ENCODE measurements at places on chromosomes 2 and 18.

DNA sequence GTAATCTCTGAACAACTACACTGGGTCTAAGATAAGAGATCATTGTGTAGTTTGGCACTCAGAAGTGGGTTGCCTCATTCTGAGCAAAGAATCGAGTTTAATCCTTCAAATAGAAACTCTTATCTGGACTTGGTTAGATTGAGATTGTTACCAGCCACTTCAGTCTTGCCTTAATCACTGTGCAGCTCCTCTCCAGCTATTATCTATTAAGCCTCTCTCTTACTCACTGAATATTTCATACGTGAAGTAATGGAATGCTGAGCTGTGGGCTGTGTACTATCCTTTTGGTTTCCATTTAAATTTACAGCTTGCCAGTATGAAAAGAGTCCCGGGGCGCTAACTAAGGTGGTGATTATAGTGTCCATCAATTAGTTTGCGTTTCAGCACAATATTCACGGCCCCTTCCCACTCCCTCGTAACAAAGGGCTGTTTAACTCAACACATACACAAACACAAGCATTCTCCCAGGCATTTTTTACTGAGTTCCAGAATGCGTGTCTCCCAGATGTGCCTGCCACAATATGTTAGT lies 65.7 kb upstream of the NCKAP5 start:
- DNase-seq, result no peak

DNA sequence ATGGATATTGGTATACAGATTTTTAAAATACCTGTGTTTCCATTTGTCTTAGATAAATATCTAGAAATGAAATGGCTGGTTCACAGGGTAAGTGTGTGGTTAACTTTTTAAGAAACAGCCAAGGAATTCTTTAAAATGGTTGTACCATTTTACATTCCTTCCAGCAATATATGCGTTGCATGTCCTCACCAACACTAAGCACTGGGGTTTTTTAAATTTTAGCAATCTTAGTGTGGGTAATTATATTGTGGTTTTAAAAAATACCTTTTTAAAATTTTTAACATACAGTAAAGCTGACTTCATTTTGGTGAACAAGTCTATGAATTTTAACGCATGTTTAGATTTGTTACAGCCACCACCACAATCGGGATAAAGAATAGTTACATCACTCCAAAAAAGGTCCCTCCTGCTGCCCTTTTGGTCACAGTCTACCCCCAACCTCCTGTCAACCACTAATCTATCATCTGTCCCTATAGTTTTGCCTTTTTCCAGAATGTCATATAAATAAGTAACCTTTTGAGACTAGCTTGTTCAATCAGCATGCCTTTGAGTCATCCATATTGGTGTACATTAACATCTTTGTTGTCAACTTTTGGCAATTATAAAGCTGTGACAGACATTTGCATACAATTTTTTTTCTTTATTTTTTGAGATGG lies 128.1 kb upstream of the MSTN start:
- no peak for DNase-seq

GRCh38 chr2:127528487-127528886 lies 2.2 kb upstream of the IWS1 start:
- DNase-seq, result no peak

DNA sequence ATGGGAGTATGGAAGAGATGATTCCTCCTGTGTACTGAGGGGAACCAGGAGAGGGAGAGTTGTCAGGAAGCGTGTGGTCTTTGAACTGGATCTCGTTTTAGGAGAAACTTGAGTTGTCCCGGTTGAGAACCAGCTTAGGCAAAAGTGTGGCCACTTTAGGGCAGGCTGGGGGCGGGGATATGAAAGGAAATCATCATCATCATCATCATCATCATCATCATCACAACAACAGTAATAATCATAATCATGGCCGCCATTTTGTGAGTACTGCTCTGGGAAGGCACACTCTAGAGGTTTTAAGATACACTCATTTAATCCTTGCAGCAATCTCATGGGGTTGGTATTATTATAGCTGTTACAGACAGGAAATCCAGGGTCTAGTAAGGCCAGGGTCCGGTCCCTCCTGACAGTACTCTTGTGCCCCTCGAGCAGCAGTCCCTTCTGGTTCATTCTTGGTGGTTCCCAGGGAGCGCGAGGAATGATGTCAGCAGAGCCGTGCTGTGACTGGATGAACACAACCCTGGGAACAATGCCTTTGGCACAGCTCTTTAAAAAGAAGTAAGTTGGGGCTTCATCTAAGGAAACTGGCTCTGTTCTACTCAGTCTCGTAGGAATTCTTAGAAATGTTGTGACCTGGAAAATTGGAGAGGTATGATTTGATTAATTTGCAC lies 33.8 kb downstream of the PARD3B start:
- DNase-seq, result no peak

GRCh38 chr2:120681181-120681580 lies 54.5 kb upstream of the GLI2 start:
- DNase-seq, result no peak

- DNase-seq, result no peak
Observed at GRCh38 chr2:114642166-114642770, 199.8 kb downstream of the DPP10 start.

- DNase-seq, result no peak
Observed at GRCh38 chr2:115168457-115168856, 726.0 kb downstream of the DPP10 start.

GRCh38 chr2:71782323-71782722 lies 329.0 kb downstream of the DYSF start:
- no peak for DNase-seq

- no peak for DNase-seq
Observed at GRCh38 chr2:173059292-173059691, 16.4 kb upstream of the MAP3K20 start.

DNA sequence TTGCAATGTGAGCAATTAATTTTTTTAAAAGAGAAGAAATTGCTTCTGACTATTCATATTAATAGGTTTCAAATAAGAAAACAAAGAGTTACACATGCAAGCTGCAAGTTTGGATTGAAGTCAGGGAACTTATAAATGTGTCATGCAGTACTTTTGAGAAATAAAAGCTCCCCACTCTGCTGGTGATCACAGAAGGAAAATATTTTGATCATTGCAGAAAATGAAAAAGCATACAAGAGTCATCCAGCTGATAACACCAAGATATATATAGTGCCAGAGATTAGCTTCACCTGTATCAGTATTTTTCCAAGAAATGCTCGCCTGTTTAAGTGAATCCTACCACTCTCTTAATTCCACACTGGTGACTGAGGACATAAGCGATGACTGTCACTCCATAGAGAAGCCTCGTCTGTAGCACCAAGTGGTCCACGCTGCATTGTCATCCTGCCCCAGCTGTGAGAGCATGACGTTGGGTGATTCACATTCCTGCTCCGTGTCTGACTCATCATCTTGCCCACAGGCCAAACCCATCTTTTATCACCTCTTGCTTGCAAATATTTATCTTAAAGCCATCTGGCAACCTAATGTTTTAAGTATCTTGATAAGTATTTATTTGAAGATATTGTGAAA lies 178.0 kb downstream of the ASXL3 start:
- DNase-seq, result no peak

DNA sequence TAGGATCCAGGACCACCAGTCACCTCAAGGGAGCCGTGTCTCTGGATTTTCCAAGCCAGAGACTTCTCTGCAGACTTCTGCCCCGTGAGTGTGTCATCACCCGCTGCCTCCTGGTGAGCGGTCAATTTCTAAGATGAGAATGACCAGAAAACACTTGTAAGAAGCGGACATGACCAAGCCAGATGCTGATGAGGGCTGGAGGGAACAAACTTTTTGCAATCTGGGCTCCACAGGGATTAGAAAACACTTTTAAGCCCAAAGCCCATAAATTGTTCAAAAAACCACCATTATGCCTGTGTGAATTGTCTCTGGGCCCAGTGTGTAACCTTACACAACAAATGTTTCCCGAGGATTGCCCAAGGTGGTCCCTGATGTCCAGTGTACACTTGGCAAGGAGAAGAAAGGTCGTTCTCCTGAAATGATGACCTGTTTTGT lies 5.3 kb upstream of the NPPC start:
- no peak for DNase-seq

- no peak for DNase-seq
Observed at GRCh38 chr18:22559414-22560274, 141.9 kb upstream of the CTAGE1 start.

- DNase-seq, result no peak
Observed at GRCh38 chr2:231568785-231569435, 23.8 kb upstream of the TEX44 start.

DNA sequence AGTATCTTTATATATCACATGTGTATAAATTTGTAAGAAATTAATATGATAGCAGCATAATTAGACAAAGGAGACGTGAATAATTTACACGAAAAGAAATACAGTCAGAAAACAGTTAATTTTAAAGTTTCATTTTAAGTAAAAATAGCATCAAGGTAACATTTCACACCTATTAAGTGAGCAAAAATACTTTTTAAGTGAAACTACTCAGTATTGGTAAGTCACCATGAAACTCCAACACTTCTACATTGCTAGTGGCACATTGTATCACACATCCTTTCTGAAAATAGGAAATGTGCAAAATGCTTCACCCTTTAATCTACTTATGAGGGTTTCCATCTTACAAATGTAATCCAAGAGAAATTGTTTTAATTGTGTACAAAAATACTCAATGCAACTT lies 287.9 kb upstream of the EPAS1 start:
- no peak for DNase-seq

GRCh38 chr2:126852361-126852760 lies 46.3 kb upstream of the TEX51 start:
- DNase-seq, result no peak

DNA sequence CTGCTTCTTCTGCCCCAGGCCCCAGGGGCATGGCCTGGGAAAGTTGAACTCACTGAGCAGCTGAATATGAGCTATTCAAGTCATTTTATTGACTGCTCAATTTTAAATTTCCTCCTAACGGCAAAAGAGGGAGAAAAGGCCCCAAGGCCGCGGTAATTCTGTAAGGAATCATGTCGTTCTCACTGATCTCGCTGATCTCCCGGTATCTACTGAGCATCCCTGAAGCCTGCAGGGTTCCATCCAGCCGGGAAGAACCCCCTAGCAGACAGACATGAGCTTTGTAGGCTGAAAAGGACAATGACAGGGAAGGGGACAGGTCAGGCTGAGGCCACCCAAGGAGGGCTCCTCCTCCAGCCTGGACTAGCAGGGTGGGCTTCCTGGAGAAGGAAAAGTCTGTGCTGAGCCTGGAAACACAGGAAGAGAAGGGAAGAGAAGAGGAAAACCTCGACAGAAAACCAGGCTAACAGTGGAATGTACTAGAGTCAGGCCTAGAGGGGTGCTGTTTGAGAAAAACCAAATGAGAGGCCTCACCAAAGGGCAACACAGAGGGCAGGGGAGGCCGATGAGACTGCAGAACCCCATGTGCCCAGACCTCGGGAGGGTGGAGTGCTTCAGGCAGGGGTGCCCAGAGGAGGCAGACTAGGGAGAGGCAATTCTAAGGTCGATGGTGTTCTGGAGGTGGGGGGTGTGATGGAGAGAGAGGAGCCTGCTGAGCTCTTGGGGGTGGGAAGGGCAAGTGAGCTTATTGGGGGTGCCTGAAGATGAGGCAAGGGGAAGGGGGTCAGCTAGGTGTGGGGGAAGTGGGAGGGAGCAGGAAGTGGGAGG lies 2.9 kb upstream of the NPPC start:
- DNase-seq, result no peak

- DNase-seq, result no peak
Observed at GRCh38 chr18:9032519-9032918, 70.0 kb upstream of the NDUFV2 start.

- DNase-seq, result no peak
Observed at GRCh38 chr2:88815697-88816096, 124.2 kb downstream of the RPIA start.

- no peak for DNase-seq
Observed at GRCh38 chr2:219769090-219769910, 141.9 kb downstream of the SLC4A3 start.

DNA sequence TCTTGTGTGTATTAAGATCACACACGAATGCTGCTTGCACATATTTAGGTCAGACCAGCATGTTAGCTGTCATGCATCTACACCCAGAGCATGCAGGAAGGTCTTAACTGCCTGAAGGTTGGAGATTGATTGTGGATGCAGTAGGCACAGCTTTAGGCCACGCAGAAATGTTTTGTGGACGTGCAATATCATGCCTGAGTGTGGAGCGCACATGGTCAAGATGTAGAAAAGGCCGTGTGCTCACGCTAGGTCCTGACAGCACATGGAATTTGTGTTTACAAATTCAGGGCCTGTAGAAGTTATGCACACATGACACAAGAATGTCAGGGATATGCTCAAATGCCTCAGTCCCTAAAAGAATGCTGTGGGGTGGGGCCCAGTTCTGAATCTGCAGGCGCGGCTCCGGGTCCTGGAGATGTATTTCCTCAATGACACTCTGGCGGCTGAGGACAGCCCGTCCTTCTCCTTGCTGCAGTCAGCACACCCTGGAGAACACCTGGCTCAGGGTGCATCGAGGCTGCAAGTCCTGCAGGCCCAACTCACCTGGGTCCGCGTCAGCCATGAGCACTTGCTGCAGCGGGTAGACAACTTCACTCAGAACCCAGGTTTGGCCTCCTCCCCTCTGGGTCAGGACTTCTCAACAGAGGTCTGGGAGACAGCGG lies 27.9 kb downstream of the MARCO start:
- DNase-seq, result no peak

GRCh38 chr2:9941196-9941995 lies 10.1 kb upstream of the GRHL1 start:
- no peak for DNase-seq

DNA sequence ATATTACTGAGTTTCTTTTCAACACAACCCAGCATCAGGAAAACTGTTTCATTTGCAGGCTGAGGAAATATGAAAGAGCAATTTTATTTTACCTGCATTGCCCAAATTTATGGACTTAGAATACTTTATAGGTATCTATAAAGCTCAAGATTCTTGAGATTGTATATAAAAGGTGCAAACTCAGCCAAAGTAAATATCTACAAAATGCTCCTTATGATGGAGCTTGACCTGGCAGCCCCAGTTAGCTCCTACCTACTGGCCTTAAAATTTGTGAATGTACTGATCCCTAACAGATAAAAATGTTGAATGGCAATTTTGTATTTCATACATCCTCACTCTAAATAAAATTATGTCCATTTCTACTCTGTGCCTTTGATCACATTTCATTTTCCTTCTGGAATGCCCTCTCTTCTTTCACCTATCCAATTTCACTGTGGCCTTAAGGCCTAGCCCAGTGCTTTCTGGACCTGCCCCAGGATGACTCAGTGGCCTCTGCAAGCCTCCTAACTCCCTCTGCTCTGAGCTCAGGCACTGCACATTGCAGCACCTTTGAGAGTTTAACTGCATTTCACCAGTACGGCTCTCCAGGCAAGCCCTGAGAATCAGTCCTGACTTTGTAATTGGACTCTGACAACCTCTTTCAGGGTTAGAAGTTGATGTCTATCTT lies 125.9 kb downstream of the ANTXR1 start:
- no peak for DNase-seq

- no peak for DNase-seq
Observed at GRCh38 chr2:213216461-213216860, 65.0 kb upstream of the IKZF2 start.

- DNase-seq, result peak; percentile 56
Observed at GRCh38 chr2:219247678-219248642, 2.7 kb downstream of the STK16 start.

DNA sequence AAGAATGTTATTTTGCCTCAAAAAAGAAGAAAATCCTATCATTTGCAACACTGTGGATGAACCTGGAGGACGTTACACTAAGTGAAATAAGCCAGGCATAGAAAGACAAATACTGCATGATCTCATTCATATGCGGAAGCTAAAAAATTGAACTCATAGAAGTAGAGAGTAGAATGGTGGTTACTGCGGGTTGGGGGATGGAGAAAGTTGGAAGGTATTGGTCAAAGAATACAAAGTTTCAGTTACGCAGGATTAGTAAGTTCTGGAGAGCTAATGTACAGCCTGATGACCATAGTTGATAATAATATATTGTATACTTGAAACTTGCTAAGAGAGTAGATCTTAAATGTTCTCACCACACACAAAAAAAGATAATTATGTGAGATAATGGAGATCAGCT lies 5.0 kb upstream of the GALNT5 start:
- DNase-seq, result no peak
